ENCODE measurements at places on chromosomes 1 and 21. TPM values are rescaled to one million over a fixed set of nuclear protein-coding genes. Genes with fewer than 3 reads are reported as not detected.

DNA sequence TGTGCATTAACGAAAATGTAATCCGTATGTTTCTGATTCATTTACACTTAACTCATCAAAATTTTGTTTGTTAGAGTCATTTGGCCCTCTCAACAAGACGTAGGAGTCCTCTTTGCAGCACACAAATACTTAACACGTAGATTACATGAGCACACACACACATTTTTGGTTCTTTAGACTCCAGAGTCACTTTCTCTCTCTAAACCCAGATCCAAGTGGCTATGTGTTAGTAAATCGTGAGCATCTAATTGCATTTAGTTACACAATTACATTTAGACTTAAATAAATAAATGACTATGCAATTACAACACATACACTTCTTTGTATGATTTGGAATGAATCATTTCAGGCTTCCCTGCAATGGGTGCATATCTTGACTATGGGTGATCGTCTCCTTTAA, 109.0 kb upstream of the GREM2 start:
- no peak for DNase-seq

Gene ATAD3C
- total RNA-seq, result 0.17 TPM

- no peak for DNase-seq
Observed at GRCh38 chr1:202107801-202108731, 14.7 kb upstream of the GPR37L1 start.

Gene UMODL1
- total RNA-seq, result not detected

Gene UCHL5
- 76.8 TPM for total RNA-seq

GRCh38 chr1:212557739-212558692, 50.5 kb upstream of the ATF3 start:
- DNase-seq, result no peak

Gene GSTM1
- total RNA-seq, result 43.1 TPM

Gene ITLN2
- not detected for total RNA-seq

Gene CLCA1
- not detected for total RNA-seq

DNA sequence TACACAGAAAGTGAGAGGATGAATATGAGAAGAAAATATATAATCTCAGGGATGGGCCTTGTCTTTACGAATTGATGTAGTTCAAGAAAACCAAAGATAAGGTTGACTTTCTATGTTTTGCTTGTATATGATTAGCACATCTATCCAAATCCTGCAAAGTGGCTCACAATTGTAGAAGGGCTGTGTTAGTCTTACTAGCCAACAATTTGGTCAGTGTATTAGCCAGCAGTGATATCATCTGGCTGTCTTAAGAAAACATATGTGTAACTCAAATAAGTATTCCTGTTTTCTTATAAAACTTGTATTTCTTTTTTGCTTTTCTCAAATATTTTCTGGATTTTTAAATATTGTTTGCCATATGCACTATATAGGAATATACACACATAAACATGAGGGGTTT, 5.5 kb downstream of the SDCCAG8 start:
- no peak for DNase-seq

All from natural killer cell treated with Interleukin-12 subunit alpha and Interleukin-12 subunit beta and Interleukin-15 and Interleukin-18, amount 100 ng/mL, for 72 hours (primary cell).